Activated naive CD4-positive, alpha-beta T cell (primary cell): ENCODE measurements at places on chromosomes 6 and 20.
A peak's percentile ranks its signal among the peaks of the same experiment; 100 is the strongest.

- DNase-seq, result no peak
Observed at GRCh38 chr20:57751411-57751810, 41.6 kb upstream of the PMEPA1 start.

DNA sequence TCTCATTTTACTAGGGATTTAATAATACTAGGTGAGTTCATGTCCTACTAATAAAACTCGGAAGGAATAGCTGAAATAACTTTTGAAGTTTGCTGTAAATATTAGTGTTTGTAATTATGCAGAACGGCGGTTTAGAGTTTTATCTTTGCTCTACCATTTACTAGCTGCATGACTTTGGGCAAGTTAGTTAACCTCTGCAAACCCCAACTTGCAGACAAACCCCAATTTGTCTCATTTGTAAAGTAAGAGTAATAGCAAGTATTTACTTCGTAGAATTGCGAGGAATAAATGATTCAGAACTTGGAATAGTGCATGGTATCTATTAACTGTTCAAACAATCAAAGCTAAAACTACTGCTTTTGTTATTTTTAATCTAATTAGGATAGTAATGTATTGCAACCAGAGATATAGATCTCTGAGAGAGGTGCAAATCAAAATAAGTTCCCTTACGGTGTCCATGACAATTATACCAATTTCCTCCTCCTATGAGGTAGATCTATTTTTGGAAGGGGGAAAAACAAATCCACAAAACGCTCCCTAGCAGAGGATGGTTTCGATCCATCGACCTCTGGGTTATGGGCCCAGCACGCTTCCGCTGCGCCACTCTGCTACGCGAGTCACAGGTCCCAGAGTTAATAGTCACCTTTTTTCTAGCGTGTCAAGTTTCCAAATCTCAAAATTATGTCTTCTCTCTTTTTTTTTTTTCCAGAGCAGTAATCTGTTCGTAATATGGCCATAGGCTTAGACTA, 35.1 kb upstream of the BTN3A2 start:
- DNase-seq, result no peak

GRCh38 chr6:13453771-13454251, 33.6 kb downstream of the GFOD1 start:
- DNase-seq, result peak; percentile 5

DNA sequence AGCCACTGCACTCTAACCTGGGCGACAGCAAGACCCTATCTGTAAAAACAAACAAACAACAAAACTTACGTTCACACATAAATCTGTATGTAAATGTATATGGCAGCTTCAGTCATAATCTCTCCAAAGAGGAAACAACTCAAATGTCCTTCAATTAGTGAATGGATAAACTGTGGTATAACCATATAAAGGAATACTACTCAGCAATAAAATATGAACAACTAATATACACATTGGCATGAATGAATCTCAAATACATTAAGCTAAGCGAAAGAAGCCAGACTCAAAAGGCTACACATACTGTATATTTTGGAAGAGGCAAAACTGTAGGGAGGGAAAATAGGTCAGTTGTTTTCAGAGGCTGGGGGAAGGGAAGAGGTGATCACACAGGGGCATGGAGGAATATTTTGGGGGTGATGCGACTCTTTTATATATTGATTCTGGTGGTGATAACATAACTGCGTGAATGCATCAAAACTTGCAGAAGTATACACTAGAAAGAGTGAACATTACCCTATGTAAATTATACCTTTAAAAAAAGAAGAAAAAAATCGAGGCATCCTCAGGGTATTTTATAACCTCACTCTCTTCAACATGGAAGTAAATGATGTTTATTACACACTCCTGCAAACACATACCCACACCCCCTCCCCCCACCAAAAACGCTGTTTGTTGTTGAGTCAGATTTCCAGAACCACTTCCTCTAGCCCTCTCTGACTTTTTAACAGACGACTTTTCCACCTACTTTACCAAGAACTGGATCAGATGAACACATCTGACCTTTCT, 115.2 kb upstream of the RNF24 start:
- no peak for DNase-seq

GRCh38 chr6:5746053-5746758, 260.5 kb downstream of the NRN1 start:
- DNase-seq, result no peak

DNA sequence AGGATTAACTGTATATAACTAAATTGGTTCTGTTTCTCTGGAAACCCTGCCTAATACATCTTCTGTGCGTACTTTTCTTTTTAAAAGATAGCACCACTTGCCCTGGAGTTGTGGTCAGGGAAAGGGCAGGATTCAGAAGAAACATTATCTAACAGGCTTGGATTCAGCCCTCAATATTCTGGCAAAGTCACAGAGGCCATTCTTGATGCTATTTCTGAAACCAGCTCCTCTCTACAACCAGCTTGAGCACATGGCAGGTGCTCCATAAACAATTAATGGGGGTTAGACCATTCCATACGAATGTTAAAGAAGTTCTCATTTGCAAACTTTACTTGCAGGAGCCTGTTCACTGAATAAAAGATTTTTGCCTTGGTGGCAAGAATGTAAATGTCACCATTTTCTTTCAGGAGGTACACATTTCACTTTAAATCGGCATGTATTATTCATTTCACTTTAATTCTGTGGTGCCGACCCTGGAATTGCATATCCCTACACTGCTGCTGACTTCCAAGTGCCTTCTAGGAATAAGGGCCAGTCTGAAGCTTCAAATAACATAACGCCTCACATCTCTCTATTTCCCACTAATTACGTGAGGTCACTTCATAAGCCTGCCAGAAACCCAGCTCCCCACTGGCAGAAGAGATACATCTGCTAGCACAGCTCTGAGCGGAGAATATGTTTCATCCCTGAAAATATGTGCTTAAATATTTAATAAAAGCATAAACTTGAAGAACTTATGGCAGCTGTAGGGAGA, 248.7 kb downstream of the ADGRG6 start:
- no peak for DNase-seq

DNA sequence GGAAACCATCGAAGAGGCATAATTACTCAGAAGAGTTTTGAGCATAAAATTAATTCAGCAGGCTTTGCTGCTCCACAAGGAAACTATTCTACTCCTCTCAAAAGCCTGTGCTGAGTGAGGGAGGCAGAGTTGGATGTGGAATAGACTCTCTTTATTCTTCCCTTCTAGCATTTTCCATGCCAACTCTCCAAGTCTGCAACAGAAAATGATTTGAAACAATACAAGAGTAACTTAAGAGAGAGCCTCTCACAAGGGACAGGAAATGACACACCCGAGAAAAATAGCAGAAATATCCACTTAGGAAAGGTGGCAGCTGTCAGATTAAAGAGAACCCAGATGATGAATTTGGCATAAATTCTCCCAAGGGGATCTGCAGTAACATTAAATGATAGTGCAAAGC, 26.3 kb upstream of the LAMP5 start:
- no peak for DNase-seq

GRCh38 chr6:31336896-31337496, 20.0 kb downstream of the HLA-B start:
- DNase-seq, result no peak

DNA sequence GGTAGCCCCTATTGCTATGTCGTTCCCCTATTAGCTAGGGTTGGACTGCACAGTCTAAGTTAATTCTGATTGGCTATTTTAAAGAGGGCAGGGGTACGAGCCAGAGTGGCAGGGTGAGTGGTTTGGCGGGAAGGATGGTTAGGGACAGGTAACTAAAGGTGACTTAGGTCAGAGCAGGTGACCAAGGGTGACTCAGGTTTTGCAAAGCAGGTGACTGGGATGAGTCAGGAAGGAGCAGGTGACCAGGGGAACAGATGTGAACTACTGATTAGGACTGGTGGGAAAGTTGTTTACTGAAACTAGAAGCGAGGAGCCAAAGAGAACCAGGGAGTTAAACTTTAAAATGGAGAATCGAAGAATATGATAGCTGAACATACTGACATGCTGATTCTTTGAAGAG, 295.2 kb downstream of the GJA1 start:
- no peak for DNase-seq

- DNase-seq, result no peak
Observed at GRCh38 chr6:168355716-168356522, 36.3 kb upstream of the DACT2 start.

- no peak for DNase-seq
Observed at GRCh38 chr6:126147291-126147815, 161.0 kb downstream of the TRMT11 start.

DNA sequence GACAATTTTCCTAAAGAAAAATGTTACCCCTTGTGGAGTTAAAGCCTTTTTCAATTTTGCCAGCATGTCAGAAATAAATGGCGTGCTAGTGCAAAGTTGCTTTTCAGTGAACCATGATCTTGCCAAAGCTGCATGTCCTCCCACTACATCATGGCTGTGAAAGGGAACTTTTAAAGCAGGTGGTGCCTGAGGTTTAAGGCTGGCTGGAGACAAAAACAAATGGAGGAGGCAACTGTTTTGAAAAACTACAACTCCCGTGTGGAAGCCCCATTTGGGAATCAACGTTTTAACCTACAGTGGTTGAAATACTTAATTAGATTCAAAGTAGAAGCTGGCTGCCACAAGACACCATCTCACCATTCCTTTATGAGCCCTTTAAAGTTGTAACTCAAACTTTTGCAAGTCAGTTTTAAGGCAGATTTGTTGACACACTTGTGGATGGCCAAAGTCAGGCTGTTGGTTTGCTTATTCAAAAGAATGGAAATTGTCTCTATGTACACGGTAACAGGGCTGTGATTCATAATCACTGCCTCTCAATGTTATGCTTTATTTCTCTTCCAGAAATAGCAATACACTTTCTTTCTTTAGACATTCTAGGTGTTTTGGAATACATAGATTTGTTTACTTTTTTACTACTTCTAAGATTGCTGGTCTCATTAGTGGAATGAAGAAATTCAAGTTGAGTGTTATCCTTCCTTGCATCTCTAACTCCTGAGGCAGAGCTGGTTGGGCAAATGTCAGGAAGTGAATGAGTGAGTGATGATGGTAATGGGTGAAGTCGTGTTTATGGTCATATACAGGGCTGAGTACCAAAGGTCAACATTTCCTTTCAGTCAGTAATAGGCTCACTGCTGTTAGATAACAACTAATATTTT, 196.4 kb upstream of the GMDS start:
- no peak for DNase-seq

- DNase-seq, result no peak
Observed at GRCh38 chr6:143863771-143864170, 503 bp upstream of the ZC2HC1B start.

- DNase-seq, result no peak
Observed at GRCh38 chr20:48763216-48763914, 64.4 kb downstream of the PREX1 start.

DNA sequence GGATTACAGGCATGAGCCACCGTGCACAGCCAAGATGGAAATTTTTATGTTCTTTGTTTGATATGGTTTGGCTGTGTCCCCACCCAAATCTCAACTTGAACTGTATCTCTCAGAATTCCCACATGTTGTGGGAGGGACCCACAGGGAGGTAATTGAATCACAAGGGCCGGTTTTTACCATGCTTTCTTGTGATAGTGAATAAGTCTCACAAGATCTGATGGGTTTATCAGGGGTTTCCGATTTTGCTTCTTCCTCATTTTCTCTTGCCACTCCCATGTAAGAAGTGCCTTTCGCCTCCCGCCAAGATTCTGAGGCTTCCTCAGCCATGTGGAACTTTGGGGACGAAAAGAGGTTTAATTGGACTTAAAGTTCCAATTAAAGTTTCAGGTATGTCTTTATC, 14.6 kb downstream of the EEF1A1 start:
- DNase-seq, result no peak

DNA sequence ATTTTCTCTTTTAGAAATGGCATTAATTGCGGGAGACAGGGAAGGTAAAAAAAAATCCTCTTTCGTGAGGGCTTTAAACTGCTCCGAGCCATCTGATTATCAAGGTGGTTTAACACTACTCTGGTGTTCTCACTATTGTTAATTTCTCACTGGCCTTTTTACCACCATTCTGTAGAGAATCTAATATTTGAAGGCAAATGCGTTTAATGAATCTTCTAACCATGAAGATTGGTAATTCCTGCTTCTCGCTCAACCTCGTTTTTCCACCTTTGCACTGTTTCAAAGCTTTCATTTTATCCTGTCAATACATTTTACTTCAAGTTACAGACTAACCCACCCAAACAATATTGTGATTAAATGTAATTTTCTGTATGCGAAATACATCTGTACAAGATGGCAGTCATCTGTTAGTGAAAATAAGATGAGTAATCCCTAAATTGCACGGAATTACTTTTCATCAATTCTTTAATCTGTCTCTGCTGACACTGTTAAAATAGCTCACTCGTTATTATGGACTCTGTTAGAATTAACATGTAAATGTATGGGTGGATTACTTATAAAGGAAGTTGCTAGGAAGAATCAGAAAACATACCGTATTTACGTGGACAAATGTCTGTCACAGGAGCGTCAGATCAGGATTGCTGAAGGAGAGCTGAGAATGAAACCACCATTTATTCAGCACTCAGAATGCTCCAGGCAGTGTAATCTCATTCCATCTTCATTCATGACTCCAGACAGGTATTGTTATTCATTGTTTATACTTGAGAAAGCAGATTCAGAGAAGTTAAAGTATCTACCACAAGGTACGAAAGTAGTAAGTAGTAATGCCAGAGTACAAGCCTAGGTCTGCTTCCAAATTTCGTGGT, 1.1 kb upstream of the LCA5 start:
- DNase-seq, result no peak

GRCh38 chr20:57860576-57860975, 150.8 kb upstream of the PMEPA1 start:
- DNase-seq, result no peak

DNA sequence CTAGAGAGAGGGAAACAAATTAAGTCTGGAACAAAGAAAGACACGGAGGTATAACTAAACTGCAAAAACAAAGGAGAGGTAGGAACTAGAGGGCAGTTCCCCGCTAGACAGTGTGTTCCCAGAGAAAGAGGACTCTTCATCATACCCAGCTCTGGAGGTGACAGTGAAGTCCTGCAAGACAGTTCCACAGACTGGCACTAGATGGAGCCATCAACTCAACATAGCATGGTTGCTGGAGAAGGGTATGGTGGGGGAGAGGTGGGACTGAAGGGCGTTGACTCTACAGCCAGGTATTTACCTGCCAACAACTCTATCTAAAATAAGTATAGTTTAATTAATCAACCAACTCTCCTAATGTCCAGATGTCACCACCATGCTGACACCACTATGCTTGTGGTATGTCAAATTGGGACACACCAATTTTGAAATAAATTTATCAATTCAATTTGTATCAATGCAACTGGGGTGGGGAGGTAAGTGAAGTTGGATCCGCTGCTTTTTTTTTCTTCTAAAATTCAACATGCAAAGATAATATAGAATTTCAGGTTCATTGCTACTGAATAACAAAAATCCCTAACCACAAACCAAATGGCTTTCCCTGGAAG, 9.7 kb downstream of the BACH2 start:
- DNase-seq, result peak; percentile 20

- DNase-seq, result no peak
Observed at GRCh38 chr20:37542281-37542680, 14.6 kb upstream of the BLCAP start.

GRCh38 chr20:44643596-44644229, 7.8 kb downstream of the ADA start:
- DNase-seq, result peak; percentile 12

DNA sequence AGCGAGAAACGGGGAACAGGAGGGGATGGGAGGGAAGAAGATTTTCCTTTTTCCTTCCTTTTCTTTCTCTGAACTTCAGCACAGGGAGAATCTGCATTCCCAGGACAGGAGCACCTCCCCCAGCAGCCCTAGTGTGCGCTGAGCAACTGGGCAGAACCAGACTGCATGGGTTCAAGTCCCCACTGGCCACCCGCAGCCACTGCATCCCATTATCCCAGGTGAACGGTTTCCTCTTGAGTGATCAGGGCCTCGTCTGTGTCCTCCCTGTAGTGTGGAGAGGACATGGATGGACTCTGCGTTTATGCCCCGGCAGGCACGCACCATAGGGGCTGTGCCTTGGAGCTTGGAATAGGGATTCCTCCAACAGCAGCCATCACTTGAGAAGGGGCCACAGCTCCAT, 53.0 kb downstream of the ANKRD60 start:
- no peak for DNase-seq
